Panc1 (cell line): ENCODE measurements at places on chromosomes 2 and 18. TPM values are rescaled to one million over a fixed set of nuclear protein-coding genes. Genes with fewer than 3 reads are reported as not detected.

- H3K27me3 ChIP-seq: no peaks in the 10 kb centered on the region
- H3K36me3 ChIP-seq: no peaks in the 10 kb centered on the region
- H3K4me1 ChIP-seq: no peaks in the 10 kb centered on the region
- H3K27ac ChIP-seq: no peak overlapping the region
These were observed 98.8 kb downstream of the TRABD2A start for GRCh38 chr2:84781942-84782716.

GRCh38 chr2:183812091-183812490 is 687.8 kb downstream of the NUP35 start:
- H3K4me1 ChIP-seq: no peaks in the 10 kb centered on the region
- no peaks in the 10 kb centered on the region for H3K36me3 ChIP-seq
- no peak overlapping the region for H3K27ac ChIP-seq
- H3K4me3 ChIP-seq: no peak overlapping the region

ZSWIM2 gene
- not detected for total RNA-seq

DNA sequence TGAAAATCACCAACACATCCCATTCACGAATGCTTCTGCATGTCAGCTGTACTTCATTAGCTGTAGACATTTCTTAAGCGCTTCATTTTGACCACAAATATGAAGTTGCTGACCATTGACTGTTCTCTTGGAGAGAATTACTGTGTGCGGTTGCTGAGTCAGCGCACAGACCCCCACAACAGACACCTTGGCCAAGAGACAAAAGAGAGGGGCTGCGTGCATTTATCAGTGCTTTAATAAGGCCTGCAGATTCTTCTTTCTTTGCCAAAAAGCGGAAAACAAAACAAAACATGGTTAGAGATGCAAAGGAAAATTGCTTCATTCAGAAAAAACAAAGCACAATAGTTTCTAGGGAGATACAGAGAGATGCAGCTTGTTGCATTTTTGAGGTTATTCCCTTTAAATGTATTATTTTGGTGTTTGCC is 174.7 kb downstream of the ACKR3 start:
- H3K36me3 ChIP-seq: no peaks in the 10 kb centered on the region
- no peak overlapping the region for H3K27ac ChIP-seq
- no peak for DNase-seq
- H3K4me3 ChIP-seq: no peak overlapping the region
- no peaks in the 10 kb centered on the region for H3K4me1 ChIP-seq

DNA sequence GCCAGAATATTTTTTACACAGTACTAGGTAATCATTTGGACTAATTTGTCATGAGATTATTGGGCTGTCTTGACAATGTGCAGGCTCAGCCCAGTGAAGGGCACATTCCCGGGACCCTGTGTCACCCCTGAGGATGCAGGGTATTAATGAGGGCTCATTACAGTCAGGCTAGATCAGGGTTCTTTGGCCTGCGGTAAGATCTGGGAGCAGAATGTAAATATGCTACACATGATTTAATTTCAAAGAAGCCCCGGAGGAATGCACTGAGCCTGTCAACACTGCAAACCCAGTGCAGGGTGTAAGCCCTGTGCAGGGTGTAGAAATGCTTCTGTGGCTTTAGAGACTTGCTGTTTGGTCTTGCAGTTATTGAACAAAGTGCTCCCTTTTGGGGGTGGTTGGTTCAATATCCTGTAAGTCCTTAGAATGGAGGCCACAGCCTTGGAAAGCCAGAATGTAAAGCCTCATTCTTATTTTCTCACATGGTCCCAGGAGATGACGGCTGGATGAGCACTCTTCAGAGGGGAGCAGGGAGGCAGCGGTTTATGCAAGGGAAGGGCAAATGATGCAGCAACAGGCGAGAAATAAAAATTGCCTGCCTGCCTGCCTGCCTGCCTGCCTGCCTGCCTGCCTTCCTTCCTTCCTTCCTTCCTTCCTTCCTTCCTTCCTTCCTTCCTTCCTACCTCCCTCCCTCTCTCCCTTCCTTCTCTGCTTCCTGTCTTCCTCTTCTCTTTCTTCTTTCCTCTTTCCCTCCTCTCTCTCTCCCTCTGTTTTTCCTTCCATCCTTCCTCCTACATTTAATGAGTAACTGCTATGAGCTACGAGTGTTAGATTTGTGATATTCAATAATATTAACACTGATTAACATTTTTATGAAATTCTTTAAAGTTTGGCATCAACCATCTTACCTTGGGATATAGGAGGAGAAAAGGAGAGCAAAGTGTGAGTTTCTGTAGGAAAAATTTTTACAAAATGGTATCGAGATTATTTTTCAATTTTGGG is 148.8 kb downstream of the VAPA start:
- H3K4me3 ChIP-seq: no peak overlapping the region
- H3K27ac ChIP-seq: no peak overlapping the region
- no peaks in the 10 kb centered on the region for H3K4me1 ChIP-seq
- H3K27me3 ChIP-seq: peaks cover 3% of the 10 kb centered on the region; the same call in 1 of the 2 replicates

- no peak overlapping the region for H3K27ac ChIP-seq
- H3K36me3 ChIP-seq: no peaks in the 10 kb centered on the region
- no peak for DNase-seq
- H3K27me3 ChIP-seq: no peaks in the 10 kb centered on the region
- no peak overlapping the region for H3K4me3 ChIP-seq
These were observed 24.6 kb downstream of the KCNE4 start for GRCh38 chr2:223076573-223076972.

FBLN7 gene
- 0.95 TPM for total RNA-seq

DNA sequence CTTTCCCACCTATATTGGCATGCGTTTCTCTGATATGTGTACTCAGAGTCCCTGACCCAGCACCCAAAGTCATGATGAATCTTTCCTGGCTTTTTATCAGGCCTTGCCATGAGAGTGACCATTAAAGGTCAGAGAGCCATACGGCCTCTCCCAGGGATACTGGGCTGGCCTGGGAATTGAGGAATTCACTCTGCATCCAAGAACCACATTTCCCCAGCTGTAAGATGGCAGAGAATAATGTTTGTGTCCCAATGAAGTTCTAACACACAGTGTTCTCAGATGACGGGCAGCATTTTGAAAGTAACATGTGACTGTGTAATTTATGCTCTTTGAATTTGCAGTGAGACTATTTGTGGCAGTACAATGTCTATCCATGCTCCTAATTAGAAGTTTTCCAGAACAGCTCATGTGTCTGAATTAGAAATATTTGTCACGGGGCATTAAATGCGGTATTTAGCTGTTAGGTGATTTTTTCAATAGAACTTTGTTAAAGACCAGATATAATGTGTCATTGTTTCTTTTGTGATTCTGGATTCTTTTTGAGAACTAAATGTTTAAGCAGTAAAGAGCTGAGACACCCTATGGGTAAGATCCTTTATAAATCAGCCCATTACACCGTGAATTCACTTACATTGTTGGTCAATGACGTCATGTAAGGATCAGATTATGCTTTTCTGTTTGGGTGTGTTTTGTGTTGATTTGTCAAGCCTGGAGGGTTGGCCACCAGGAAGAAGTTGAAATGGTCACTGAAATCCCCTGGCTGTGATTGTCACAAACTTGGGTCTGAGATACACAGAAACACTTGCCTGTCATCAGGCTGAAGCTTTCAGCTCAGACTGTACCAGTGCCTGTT is 7.3 kb upstream of the SLC3A1 start:
- no peak for DNase-seq
- H3K4me1 ChIP-seq: peaks cover 6% of the 10 kb centered on the region; the same call in 1 of the 2 replicates
- H3K27me3 ChIP-seq: no peaks in the 10 kb centered on the region
- H3K36me3 ChIP-seq: no peaks in the 10 kb centered on the region

FANCL gene
- 25.7 TPM for total RNA-seq

CFAP65 gene
- 0.33 TPM for total RNA-seq

SCG2 gene
- 1.7 TPM for total RNA-seq

DNA sequence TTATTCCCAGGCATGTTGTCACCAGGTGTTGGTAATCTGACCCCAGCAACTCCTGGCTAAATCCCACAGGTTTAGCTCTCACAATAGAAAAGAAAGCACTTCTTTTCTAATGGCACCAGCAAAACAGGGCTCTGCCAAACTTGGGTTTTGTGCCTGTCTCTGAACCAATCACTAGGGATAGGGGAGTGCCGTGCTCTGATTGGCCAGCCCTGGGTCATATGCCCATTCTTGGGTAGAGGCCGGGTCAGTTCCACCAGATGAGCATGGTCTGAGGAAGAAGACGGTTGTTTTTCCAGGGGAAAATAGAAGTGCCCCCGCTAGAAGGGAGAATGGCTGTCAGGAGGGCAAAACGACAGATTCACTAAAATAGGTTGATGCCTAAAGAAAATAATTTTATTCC is 14.7 kb downstream of the CDK15 start:
- H3K27ac ChIP-seq: no peak overlapping the region
- no peaks in the 10 kb centered on the region for H3K4me1 ChIP-seq
- DNase-seq: no peak

DPP4 gene
- 0.23 TPM for total RNA-seq

DSG1 gene
- not detected for total RNA-seq

DNA sequence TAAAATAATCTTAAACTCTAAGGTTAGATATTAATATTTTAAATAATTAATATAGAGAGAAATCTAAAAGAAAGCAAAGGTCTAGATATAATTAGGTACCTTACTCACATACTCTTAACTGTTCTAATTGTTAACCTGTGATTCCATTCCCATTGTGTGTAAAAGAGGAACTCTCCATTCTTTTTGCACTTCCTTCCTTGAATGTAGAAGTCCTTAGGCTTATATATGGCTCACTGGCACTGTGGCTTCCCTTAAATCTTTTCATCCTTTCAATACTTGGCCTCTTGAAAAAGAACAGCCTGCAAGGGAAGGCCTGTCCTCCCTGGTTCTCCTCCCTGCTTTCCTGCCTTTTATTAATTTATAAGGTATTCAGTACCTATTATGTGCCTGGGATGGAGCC is 182.8 kb upstream of the FOSL2 start:
- H3K27ac ChIP-seq: no peak overlapping the region
- H3K36me3 ChIP-seq: no peaks in the 10 kb centered on the region
- no peaks in the 10 kb centered on the region for H3K4me1 ChIP-seq

- peaks cover 27% of the 10 kb centered on the region for H3K4me1 ChIP-seq
- H3K27ac ChIP-seq: peak overlapping the region; percentile 88
- H3K4me3 ChIP-seq: peak overlapping the region; percentile 89
- peaks cover 5% of the 10 kb centered on the region for H3K36me3 ChIP-seq
- no peaks in the 10 kb centered on the region for H3K27me3 ChIP-seq
- no peak for DNase-seq
These were observed 1.8 kb downstream of the GLS start for GRCh38 chr2:190882411-190882766.

DNA sequence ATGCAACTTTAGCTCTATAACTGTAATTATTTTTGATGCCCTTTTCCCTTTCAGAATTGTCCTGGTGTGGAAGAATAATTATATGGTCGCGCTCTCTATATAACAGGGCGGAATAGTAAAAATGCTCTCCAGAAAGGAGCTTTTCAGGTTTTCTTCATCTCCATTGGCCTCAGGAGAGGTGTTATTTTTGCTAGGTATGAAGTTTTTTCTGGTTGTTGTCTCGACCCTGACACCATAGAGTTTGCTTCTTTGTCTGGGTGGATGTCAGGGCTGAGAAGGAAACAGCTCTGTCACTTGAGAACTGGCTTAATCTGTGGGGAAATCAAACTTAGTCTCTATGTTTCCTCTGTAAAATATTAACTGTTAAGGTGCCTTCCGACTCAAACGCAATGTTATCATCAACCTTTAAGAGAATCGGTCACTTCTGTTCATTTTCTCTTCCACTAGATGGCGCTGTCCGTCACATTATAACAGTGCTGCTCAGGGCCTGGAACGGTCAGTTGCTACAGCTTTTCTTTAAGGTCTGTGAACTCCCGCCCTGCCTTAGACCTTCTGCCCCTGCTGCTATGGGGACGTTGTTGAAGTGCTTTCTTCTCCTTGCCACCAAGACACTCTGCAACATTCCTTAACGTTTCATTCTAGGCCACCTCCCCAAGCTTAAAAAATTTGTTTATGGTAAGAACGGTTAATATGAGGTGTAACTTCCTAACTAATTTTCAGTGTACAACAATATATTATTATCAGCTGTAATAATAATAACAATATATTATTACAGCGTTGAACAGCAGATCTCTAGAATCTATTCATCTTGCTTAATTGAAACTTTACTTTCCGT is 23.8 kb upstream of the SERPINB12 start:
- H3K4me1 ChIP-seq: no peaks in the 10 kb centered on the region
- no peaks in the 10 kb centered on the region for H3K36me3 ChIP-seq
- H3K4me3 ChIP-seq: no peak overlapping the region
- DNase-seq: peak; percentile 20
- H3K27me3 ChIP-seq: no peaks in the 10 kb centered on the region

DNA sequence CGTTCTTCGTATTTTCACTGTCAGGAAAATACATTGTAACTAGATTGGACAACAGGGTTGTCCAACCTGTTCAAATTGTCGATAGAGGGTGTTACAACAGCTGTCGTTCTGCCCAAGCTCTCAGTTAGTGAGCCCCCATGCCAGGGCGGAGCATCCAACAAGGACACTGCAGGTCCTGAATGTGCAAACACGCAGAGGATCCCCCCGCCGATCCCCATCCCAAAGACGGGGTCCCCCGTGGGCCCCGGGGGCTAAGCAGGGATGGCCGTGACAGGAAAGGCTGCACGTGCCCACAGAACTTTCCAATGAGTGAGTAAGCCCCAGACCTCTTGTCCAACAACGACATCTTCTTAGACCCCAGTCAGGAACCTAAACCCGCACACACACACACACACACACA is 140.8 kb downstream of the PXDN start:
- peaks cover 56% of the 10 kb centered on the region for H3K4me1 ChIP-seq
- peak overlapping the region; percentile 92 for H3K27ac ChIP-seq
- DNase-seq: no peak
- H3K4me3 ChIP-seq: no peak overlapping the region
- H3K27me3 ChIP-seq: no peaks in the 10 kb centered on the region

DNA sequence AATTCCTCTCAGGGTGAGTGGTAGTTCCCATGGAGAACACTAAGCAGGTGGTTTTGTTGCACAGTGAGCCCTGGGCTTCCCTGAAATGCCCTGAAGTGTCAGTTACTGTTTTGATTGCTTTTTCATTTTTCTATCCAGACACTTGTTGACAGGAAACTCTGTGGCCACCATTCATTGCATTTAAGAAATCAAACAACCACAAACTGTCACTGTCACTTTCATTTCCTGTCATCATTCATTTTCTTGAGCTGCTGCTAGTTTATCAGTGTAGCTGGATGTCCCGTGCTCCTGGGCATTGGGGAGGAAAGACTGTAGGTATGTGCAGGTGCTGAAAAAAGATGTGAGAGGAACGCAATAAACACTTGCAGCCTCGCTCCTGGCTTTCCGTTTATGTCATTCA is 891.6 kb upstream of the ZEB2 start:
- H3K27ac ChIP-seq: no peak overlapping the region
- no peaks in the 10 kb centered on the region for H3K4me1 ChIP-seq
- no peak for DNase-seq
- H3K4me3 ChIP-seq: no peak overlapping the region
- H3K27me3 ChIP-seq: no peaks in the 10 kb centered on the region
- no peaks in the 10 kb centered on the region for H3K36me3 ChIP-seq

- no peak overlapping the region for H3K4me3 ChIP-seq
- H3K27ac ChIP-seq: no peak overlapping the region
- H3K4me1 ChIP-seq: no peaks in the 10 kb centered on the region
- DNase-seq: no peak
- H3K36me3 ChIP-seq: no peaks in the 10 kb centered on the region
- no peaks in the 10 kb centered on the region for H3K27me3 ChIP-seq
These were observed 361.7 kb downstream of the GPD2 start for GRCh38 chr2:156797832-156798231.

CPO gene
- total RNA-seq: not detected

- H3K36me3 ChIP-seq: no peaks in the 10 kb centered on the region
- no peak overlapping the region for H3K4me3 ChIP-seq
- H3K27me3 ChIP-seq: no peaks in the 10 kb centered on the region; the same call in 1 of the 2 replicates
- no peak for DNase-seq
These were observed 157.0 kb downstream of the TDRD15 start for GRCh38 chr2:21280793-21281192.
